T-cell (primary cell): ENCODE measurements at places on chromosomes 2 and 18.
A peak's percentile ranks its signal among the peaks of the same experiment; 100 is the strongest.

- H3K27me3 ChIP-seq, result peaks cover 3% of the 10 kb centered on the region
- H3K4me3 ChIP-seq, result no peak overlapping the region
- DNase-seq, result no peak
- no peaks in the 10 kb centered on the region for H3K4me1 ChIP-seq
- no peaks in the 10 kb centered on the region for H3K36me3 ChIP-seq
Measured at GRCh38 chr18:63508596-63508995, 31.8 kb downstream of the SERPINB5 start.

DNA sequence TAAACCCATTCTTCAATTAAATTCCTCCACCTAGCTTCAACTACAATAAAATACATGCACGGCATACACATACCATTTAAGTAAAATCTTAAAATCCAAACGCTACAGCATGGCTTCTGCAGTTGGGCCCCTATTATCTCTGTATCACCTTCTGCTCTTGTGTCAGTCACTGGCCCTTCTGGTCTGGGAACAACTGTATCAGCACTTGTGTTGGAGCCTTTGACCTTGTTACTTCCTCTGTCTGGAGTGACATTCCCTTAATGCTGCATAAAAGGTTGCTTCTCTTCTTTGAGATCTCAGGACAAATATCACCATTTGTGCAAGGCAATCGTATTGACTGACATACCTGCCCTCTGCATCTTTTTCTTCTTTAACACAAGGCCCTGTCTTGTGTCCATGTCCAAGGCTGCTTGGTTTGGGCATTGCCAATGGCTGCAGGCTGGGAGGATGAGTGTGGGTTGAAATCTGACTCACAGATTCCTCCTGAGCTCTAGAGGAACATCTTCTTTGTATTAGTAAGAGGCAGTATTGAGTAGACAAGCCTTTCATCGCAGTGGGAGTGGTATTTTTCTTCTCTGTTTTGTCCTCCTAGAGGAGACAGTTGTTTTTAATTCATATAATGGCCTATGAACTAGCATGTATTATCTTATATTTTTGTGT lies 267.8 kb upstream of the TRIB2 start:
- peaks cover 6% of the 10 kb centered on the region for H3K4me1 ChIP-seq
- H3K27ac ChIP-seq, result no peak overlapping the region
- H3K27me3 ChIP-seq, result no peaks in the 10 kb centered on the region
- DNase-seq, result no peak

DNA sequence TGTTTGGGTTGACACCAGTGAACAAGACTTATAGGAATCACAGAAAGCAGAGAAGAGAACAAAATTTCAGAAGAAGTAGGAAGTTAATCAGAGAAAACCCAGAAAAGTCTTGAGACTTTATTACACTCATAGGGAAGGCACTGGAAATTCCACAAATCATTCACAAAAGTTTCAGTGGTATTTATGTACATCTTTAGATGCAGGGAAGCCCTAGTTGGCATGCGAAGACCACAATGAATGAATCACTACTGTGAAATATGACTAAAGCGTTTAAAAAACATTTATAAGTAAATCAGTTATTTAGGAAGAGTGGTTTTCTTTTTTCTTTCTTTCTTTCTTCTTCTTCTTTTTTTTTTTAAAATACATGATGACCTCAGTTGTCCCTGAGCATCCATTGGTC lies 105.1 kb downstream of the NUP35 start:
- no peak for DNase-seq
- H3K27ac ChIP-seq, result no peak overlapping the region
- H3K4me3 ChIP-seq, result no peak overlapping the region

DNA sequence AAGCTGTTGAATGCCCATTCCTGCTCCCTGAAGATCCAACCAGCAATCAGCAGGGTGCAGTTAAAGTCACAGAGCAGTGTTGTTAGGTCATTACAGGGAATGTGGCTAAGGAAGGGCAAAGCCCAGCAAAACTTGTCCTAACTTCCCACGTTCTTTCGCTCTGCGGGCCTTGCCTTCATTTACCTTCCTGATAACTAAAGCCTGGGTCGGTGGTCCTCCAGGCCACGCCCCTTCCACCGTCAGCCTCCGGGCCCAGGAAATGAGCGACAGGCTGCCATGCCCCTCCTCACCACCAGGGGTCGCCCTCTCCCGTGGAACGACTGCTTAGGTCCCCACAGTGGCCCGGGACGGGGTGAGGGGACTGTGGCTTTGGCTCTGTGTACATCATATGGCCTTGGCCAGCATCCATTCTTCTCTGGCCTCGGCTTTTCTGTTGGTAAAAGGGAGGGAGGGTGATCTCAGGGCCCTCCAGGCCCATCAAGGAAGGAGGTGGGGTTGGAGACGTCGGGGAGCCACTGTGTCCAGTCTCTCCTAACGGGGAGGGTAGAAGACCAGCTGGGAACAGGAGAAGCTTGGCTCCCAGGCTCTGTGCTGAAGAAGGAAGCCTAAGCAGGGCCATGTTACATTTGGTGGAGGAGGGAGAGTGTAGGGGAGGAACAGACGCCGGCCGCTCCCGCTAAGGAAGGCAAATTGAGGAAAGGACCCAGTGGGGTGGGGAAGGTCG lies 2.2 kb downstream of the SH2D6 start:
- peak overlapping the region; percentile 20 for H3K27ac ChIP-seq
- peak; percentile 79 for DNase-seq
- H3K4me1 ChIP-seq, result peaks cover 31% of the 10 kb centered on the region
- no peak overlapping the region for H3K4me3 ChIP-seq
- H3K36me3 ChIP-seq, result no peaks in the 10 kb centered on the region

GRCh38 chr2:151476287-151476686 lies 66.6 kb downstream of the RIF1 start:
- no peak overlapping the region for H3K4me3 ChIP-seq
- peaks cover 7% of the 10 kb centered on the region for H3K36me3 ChIP-seq
- no peaks in the 10 kb centered on the region for H3K4me1 ChIP-seq
- H3K27ac ChIP-seq, result no peak overlapping the region
- no peaks in the 10 kb centered on the region for H3K27me3 ChIP-seq
- no peak for DNase-seq

GRCh38 chr18:45034179-45034578 lies 353.5 kb downstream of the SETBP1 start:
- H3K36me3 ChIP-seq, result no peaks in the 10 kb centered on the region
- DNase-seq, result no peak
- no peaks in the 10 kb centered on the region for H3K4me1 ChIP-seq
- H3K27ac ChIP-seq, result no peak overlapping the region
- H3K4me3 ChIP-seq, result no peak overlapping the region

DNA sequence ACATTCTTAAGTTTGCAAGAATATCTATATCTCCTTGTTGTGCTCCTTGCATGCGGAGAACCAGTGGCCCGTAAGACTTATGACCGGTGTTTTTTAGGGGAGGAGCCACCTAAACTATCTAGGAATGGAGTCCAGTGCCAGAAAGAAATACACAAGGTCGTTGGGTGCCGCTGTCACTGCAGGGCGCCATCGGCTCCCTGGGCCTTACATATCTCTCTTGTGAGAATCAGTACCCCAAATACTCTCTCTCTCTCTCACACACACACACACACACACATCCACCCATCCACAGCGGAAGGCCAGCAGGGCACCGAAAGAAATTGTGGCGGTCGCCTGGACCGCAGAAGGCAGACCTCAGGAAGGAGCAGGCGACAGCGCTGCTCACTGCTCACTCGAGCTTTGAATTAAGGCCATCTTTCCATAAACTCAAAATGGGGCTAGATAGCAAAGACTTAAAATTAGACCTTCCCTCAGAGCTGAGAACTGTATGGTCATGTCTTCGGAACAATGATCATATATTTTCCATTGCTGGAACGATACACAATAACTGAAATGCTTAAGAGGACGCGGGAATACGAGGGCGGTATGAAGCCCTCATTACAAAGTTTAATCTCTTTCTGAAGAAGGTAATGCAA lies 10.4 kb downstream of the NR4A2 start:
- H3K4me3 ChIP-seq, result peak overlapping the region; percentile 12
- peaks cover 35% of the 10 kb centered on the region for H3K4me1 ChIP-seq
- no peak overlapping the region for H3K27ac ChIP-seq
- no peak for DNase-seq
- no peaks in the 10 kb centered on the region for H3K36me3 ChIP-seq

GRCh38 chr18:463827-464541 lies 36.5 kb downstream of the COLEC12 start:
- H3K4me1 ChIP-seq, result no peaks in the 10 kb centered on the region
- no peaks in the 10 kb centered on the region for H3K36me3 ChIP-seq

DNA sequence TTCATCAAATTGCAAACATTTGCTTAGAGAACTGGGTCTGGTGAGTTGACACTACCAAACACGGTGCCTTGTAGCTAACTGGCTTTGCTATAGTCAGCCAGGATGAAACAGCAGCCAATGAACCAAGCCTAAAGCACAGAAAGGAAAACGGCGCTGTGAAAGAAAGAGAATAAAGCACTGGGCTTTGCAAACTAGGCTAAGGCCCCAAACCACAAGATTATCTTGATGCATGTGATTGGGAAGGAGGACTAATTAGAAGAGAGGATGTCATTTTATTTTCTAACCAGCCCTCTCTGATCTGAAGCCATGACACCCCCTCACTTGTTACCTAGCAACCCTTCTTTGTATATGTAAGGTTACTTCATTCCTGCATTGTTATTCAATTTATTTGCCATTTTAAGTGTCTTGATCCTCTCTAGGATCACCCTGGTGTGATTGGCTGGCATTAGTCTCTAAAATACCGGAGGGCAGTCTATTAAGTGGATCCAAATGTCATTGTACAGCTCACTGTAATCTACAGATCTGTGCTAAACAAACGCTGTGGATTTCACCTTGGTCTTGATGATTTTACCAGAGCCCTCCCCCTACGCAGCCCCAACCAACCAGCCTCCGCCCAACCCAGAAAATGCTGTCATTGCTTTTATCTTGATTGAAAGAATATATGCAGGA lies 395.4 kb upstream of the ACVR2A start:
- H3K4me3 ChIP-seq, result no peak overlapping the region
- H3K27ac ChIP-seq, result peak overlapping the region; percentile 66
- no peaks in the 10 kb centered on the region for H3K27me3 ChIP-seq
- no peaks in the 10 kb centered on the region for H3K36me3 ChIP-seq
- peaks cover 4% of the 10 kb centered on the region for H3K4me1 ChIP-seq

DNA sequence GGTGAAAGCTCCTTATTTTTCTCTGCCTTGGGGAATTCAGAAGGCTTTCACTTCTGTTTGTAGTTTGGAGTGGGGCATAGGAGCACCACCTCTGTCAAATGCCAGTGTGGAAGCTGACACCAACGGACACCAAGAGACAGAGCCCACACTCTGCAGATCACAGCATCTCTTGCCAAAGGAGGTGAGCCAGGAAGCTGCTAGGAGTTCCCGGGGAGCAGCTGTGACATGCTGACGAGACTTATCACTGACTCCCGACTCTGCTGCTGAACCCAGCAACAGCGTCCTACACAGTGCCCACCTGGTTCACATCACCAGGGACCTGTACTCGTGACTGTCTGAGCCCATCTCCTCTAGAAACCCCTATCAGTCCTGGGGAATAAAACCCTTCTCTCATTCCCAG lies 8.1 kb downstream of the TEX51 start:
- H3K36me3 ChIP-seq, result no peaks in the 10 kb centered on the region
- H3K4me3 ChIP-seq, result no peak overlapping the region
- no peak for DNase-seq
- no peak overlapping the region for H3K27ac ChIP-seq
- peaks cover 27% of the 10 kb centered on the region for H3K27me3 ChIP-seq

DNA sequence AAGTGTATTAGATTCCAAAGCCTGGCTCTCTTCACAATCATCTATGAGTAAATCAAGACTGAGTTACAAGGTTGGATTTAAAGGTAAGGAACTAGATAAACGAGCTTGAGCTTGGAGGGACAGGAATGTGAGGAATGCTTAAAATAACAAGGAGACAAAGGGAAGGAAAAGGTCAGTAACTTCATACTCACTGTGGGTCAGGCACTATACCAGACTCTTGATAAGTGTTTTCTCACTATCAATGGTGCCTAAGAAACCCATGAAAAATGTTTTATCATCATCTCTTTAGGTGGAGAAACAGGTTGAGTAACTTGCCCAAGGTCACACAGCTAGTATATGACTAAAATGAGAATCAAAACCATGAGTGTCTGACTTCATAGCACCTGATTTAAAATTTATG lies 212.1 kb downstream of the CDH2 start:
- H3K27me3 ChIP-seq, result no peaks in the 10 kb centered on the region
- no peak for DNase-seq
- no peak overlapping the region for H3K4me3 ChIP-seq
- H3K27ac ChIP-seq, result no peak overlapping the region
- H3K36me3 ChIP-seq, result no peaks in the 10 kb centered on the region

GRCh38 chr2:135246711-135247270 lies 194.7 kb downstream of the RAB3GAP1 start:
- peaks cover 2% of the 10 kb centered on the region for H3K27me3 ChIP-seq
- H3K4me3 ChIP-seq, result no peak overlapping the region
- H3K36me3 ChIP-seq, result no peaks in the 10 kb centered on the region
- no peaks in the 10 kb centered on the region for H3K4me1 ChIP-seq
- H3K27ac ChIP-seq, result no peak overlapping the region

DNA sequence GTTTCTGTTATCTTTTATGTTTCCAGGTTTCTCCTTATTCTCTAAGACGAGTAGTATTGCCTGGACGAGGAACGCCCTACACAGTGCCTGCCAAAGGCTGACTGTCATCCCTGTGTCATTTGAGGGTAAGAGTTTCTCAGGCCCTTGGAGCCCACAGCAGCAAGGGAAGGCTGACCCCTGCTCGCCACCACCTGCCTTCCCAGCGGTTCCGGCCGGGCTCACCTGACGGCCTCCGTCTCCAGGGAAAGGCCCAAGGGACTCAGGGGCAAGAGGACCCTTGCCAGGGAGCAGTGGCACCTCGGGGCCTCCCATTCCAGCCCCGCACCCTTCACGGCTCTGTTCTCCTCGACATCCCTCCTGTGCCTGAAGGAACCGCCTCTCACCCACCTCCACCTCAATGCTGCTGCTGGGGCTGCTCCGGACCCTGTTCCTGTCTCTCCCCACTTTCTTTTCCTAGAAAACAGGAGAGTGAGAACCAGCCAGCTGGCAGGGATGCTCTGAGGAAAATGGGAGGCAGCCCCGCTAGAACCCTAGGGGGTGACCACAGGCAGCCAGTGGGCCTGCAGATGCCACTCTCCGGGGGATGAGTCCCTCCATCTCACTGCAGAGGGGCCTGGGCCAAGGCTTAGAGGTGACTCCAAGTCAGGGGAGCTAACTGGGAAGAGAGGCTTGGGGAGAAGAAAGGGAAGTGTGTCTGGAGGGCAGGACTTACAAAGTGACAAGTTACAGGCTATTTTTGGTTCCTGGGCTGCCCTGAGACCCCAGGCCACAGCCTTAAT lies 1.9 kb downstream of the LIMS2 start:
- H3K4me3 ChIP-seq, result no peak overlapping the region
- no peak overlapping the region for H3K27ac ChIP-seq
- no peaks in the 10 kb centered on the region for H3K36me3 ChIP-seq
- H3K4me1 ChIP-seq, result no peaks in the 10 kb centered on the region
- peaks cover 61% of the 10 kb centered on the region for H3K27me3 ChIP-seq

GRCh38 chr2:179132076-179132475 lies 82.1 kb upstream of the CCDC141 start:
- H3K4me3 ChIP-seq, result no peak overlapping the region
- no peaks in the 10 kb centered on the region for H3K27me3 ChIP-seq
- no peaks in the 10 kb centered on the region for H3K36me3 ChIP-seq
